ENCODE measurements at places on chromosomes 5 and 9.

DNA sequence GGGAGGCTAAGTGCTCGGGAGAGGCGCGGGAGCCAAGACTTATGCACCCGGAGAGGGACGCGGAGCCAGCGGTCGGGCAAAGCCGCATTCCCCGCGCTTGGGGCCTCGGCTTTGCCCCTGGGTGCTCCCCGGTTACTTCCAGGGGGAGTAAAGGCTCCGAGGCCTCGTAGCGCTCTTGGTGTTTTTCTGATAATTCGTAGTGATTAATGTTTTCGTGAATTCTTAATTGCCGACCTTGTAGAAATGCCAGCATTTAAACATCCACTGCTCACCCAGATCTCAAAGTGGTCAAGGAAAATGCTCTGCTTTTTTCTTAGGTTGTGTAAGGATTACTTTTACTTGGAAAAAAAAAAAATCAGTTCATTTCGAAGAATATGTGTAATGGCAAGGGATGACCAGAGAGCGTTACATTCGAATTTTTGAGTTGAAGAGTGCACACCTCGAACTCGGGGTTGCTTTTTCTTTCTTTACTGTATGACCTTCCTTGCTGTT lies 654 bp upstream of the TUT7 start:
- no peak for DNase-seq

GRCh38 chr9:130191749-130192120 lies 19.5 kb downstream of the NCS1 start:
- no peak for DNase-seq

DNA sequence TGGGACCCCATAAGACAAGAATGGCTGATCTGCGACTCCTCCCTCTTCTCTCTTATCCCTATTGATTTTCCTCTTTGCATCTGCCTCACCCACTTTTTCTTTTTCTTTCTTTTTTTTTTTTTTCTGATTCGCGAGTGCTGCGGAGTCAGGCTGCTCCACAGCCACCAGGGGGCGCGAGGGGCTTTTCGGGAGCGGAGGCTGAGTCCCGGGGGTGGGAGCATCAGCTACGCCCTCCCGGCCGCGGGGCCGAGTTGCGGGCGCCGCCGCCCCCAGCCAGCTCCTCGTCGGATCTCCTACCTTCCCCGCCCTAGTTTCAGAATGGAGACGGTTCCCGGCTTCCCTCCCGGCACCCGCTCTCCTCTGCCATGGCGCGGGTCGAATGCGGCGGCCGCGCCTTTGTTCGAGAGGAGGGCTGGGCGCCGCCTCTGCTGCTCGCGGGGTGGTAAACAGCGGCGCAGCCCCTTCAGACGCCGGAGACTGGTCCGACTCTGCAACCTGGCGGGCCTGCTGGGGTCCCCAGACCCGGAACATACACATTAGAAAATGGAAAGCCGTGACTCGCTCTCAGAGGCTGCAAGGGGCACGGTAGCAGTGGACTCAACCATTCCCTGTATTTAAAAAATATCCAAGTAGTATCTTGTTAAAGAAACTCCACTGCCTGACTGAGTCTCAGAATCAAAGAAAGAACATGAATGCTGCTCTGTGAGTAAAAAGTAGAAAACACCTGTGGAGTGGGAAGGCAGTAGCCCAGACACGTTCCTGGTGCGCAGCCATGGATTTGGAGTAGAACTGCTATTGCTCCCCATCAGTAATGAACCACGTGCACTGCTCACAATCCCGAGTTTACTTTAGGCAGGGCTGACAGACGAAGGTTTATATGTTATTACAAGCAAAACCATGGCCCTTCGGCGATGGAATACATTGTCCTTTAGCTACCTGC lies 55.7 kb downstream of the DPYSL3 start:
- DNase-seq, result peak; percentile 85

- no peak for DNase-seq
Measured at GRCh38 chr9:113708821-113709713, 167.0 kb upstream of the ZNF618 start.

- no peak for DNase-seq
Measured at GRCh38 chr5:54883374-54884194, 101.8 kb downstream of the ESM1 start.
